Activated gamma-delta T cell treated with anti-CD3 and anti-CD28 coated beads, Interleukin-2, amount 50 U/mL, for 16 hours (primary cell): ENCODE measurements at places on chromosomes 5 and 9.

GRCh38 chr9:128078504-128079434 is 10.7 kb downstream of the SLC25A25 start:
- DNase-seq = no peak

DNA sequence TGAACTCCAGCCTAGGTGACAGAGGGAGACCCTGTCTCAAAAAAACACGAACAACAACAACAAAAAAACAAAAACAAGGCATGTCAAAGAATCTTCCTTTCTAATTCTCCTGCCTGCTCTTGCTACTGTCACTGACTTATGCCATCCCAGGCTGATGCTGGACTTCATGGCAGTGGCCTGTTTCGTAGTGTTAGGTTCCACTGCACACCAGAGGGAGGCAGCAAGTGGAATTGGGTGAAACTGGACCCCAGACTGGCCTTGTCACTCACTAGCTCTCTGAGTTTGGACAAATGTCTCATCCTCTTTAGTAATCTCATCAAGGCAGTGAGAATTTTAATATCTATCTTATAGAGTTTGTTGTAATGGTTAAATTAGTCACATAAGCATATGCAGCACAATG is 12.9 kb downstream of the NIM1K start:
- DNase-seq = no peak

DNA sequence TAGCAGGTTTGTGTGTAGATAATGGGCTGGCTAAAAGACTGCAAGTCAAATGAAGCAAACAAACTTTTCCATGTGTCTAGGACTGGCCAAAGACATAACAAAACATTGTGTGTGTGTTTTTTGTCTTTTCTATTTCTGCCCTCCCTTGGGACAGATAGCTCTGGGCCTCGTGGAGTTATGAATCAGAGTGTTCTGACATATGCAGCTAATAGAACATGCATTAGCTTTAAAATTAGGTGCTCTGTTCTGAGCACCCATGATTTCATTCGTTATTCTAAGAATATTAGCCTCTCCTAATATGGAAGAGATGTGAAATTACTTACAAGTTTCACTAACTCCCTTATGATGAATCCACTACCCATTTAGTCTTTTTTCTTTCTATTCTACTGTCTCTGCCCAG is 367.3 kb upstream of the PAPPA start:
- DNase-seq = no peak

DNA sequence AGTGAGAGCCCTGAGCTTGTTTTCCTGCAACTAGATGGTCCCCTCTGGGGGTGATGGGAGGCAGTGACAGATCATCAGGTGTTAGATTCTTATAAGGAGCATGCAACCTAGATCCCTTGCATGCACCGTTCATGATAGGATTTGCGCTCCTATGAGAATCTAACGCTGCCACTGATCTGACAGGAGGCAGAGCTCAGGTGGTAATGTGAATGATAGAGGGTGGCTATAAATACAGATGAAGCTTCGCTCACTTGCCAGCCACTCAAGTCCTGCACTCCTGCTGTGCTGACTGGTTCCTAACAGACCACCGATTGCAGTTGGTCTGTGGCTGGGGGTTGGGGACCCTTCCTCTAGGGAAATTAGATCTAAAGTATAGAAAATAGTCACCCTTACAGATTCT is 290.6 kb upstream of the ADCY2 start:
- no peak for DNase-seq

DNA sequence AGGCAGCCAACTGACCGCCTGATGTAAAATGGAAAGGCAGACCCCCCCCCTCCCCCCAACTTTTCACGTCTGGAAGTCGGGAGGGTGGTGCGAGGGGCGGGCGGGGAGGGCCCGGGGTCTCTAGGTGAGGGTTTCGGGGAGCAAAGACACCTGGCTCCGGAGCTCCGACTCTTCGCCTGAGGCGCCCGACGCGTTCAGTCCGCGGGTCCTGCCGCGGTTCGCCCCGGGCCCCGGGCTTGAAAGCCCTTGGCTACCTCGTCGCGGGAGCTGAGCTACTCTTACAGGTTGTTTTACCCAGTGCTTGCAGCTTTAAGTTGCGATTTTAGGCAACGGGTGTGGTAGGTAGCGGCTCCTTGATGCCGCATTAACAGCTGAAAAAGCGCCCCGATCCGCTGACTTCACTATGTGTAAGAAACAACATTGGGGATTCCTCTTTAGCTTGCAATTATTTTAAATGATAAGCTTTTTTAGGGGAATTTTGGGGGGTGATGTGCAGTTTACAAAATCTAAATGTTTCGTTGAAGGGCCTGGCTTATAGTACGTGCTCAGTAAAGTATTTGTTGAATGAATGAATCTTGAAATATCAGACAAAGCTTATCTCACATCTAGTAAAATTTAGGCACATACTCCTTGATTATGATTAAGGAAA is 722 bp downstream of the CDC42SE2 start:
- no peak for DNase-seq

GRCh38 chr5:115585265-115585664 is 17.0 kb downstream of the TICAM2 start:
- DNase-seq = no peak

GRCh38 chr9:127923771-127924170 is 6.8 kb downstream of the PIP5KL1 start:
- DNase-seq = no peak

GRCh38 chr5:126233256-126233655 is 190.0 kb upstream of the GRAMD2B start:
- no peak for DNase-seq

GRCh38 chr5:83562071-83562606 is 90.6 kb downstream of the VCAN start:
- DNase-seq = no peak

GRCh38 chr9:61665829-61666228 is 476.0 kb downstream of the SPATA31A7 start:
- DNase-seq = no peak

- DNase-seq = no peak
These were observed 1.5 kb upstream of the LYSMD3 start for GRCh38 chr5:90530736-90531487.

DNA sequence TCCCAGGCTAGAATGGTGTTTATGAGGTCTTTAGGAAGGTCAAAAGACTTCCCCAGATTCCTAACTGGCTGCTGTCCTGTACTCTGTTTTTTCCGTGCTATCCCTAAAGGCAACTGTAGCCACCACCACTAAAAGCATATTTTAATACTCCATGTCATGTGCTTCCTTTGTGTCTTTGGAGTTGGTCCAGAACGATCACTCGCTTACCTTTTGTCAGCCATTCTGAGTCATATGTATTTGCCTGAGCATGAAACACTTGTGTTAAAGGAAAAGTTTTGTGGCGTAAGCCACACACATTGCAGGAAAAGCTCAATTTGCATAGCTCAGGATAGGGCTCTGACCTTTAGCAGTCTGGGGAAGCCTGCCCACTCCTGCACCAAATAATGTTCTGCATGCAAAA is 299.6 kb downstream of the NTRK2 start:
- DNase-seq = no peak

- no peak for DNase-seq
These were observed 202.6 kb downstream of the PIK3R1 start for GRCh38 chr5:68418201-68418600.

- no peak for DNase-seq
These were observed 164.7 kb downstream of the OLFM1 start for GRCh38 chr9:135251996-135252760.

- DNase-seq = no peak
These were observed 12.1 kb upstream of the ISOC1 start for GRCh38 chr5:129082225-129083136.

- no peak for DNase-seq
These were observed 44.3 kb upstream of the NIPBL start for GRCh38 chr5:36832274-36832673.

- DNase-seq = no peak
These were observed 16.0 kb upstream of the ANGPTL2 start for GRCh38 chr9:127138444-127138843.

- DNase-seq = no peak
These were observed 7.9 kb upstream of the IER5L start for GRCh38 chr9:129185991-129186390.
